8988T (cell line): ENCODE measurements at places on chromosomes 1 and 21.

DNA sequence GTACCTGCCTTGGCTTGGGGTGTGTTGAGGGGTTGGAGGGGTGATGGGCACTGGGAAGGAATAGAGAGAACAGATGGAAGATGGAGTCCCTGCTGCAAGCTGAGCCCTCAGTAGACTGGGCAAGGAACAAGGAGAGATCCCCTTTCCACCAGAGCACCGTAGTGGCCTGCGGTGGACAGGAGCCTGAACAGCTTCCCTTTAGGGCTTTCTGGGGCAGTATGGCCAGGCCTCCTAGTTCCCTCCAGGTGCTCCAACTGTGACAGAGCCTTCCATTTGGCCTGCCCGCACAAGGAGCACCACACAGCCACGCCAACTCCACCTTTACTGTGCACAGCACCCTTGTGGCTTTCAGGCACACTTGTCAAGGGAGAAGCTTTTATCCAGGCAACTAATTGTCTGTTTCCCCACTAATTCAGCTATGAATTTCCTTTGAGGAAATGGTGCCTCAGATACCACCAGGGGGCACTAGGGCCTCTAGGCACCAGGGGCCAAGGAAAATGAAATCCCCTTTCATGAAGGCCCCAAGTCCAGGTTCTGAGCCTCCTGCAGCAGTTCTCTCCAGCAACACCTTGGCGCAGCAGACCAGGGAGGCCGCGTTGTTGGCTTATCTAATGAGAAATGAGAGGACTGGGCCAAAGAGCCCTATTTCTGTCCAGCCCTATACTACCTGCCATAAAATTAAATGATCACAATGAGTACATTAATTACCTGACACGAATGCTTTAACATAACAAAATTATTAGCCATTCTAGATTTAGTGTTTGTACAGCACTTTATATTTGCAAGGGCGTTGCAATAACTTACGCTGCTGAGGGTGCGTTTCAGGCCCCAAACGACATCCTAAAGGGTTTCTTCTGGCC, 23.1 kb upstream of the ERI3 start:
- DNase-seq, result peak; percentile 30

DNA sequence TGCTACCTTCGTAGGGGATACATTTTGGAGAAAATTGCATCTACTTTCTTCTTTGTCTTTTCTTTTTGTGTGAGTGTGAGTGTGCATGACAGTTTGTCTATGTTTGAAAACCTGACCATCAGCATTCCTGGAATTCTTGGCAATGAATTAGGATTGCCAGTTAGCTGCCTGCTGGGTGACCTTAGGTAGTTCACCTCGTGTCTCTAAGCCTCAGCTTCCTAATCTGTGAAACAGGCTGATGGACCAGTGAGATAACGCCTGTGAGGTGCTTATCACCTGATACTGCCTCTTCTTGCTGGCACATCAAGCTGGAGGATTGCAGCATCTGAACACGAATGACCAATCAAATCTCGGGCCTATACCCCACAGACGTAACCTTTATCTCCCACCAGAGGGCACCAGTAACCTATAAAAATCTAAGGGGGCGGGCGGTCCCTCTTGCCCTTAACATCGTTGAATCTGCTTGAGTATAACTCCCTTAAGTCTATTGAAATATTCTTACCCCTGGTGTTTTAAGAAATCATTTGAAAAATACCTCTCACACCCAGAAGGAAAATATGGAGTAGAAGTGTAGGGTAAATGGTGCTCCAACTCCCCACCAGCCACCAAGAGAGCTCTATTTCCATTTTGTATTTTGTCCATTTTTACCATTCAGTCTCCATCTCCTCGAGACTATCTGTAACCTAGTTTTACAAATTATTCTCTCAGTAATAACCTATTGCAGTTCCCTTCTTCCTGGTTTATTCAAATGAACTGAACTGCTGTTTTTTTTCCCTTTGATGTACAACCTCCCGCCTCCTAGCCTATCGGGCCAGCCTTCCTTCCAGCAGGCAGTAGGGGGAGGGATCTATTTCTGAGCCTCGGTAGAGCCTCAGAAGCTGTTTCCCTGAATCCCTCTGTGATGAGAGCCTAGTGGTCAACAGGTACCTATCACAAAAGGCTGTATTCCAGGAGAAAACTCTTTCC, 49.7 kb downstream of the MDM4 start:
- peak; percentile 71 for DNase-seq

GRCh38 chr1:46041551-46041950, 90.9 kb downstream of the PIK3R3 start:
- no peak for DNase-seq

DNA sequence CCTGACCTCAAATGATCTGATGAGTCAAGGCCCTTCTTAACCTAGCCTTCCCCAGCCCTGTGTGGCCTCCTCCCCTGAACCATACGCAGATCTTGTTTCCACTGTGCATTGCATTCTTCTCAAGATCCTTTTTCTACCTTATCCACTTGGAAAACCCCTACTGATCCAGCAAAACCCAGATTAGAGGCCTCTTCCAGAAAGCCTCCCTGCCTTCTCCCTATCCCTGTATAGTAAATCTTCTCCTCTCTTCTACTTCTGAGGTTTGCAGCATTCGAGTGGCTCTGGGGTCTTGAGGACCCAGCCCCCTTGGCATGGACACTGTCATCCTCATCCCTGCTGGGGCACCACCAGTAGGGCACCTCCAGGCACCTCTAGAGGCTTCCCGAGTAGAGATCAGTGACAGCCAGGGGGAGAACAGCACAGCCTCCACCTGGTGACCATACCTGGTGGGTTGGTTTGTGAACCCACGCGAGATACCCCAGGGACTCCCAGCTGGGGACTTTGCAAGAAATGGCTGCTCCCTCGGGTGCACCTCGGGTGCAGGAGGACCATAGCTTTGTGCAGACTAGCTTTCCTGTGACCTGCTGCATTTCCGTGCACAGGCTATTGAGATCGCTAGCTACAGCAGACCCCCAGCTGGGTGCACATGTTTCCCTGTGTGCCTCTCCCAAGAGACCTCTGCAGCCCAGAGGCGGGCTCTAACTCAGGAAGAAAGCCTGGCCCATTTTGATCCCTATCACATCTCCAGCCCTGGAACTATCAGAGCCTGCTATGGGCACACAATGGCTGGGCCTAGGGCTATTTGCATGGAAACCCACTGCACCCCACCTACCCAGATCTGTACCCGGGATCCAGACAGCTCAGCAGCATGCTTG, 34.2 kb downstream of the MATN1 start:
- no peak for DNase-seq

DNA sequence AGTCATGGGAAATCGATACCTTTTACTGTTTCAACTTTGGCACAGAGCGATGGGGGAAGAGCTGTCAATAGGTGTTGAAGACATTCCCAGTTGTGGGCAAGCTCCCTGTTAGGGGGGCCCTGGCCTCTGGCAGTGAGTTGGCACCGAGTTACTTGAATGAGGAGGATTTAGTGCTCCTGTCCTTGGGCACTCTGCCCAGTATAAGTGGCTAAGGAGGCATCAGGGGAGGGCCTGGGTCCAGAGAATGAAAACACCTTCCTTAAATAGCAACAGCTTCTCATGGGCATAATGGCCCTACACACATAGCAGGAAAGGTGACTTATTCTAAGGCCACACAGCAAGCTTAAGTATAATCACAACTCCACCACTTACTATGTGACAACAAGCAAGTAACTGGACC, 664.4 kb downstream of the PTPRU start:
- DNase-seq, result no peak

GRCh38 chr1:113027007-113027406, 46.0 kb upstream of the LRIG2 start:
- DNase-seq, result no peak

DNA sequence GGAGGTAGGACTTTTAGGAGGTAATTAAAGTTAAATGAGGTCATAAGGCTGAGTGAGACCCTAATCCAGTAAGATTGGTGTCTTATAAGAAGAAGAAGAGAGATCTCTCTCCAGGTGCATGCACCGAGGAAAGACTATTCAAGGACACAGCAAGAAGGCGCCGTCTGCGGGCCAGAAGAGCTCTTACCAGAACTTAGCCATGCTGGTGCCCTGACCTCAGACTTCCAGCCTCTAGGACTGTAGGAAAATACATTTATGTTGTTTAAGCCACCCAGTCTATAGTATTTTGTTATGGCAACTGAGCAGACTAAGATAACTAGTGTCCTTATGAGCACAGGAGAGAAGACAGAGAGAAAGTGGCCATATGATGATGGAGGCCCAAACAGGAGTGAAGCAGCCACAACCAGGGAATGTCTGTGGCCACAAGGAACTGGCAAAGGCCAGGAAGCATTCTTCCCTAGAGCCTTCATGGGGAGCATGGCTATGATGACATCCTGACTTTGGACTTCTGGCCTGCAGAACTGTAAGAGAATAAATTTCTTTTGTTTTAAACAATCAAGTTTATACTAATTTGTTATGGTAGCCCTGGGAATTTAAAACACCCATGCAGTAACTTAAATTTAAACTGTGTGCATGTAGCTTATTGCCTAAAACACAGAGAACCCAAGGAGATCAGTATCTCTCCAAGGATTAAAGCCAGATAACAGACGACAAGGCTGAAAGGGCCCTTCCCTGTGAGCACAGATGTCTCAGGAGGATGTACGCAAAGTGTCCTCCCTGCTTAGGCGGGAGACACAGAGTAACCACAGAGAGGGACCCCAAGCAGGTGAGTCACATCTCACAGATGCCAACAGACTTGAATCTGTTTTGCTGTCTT, 9.9 kb upstream of the CD58 start:
- DNase-seq, result no peak

GRCh38 chr21:25396135-25396711, 211.1 kb downstream of the MRPL39 start:
- no peak for DNase-seq

DNA sequence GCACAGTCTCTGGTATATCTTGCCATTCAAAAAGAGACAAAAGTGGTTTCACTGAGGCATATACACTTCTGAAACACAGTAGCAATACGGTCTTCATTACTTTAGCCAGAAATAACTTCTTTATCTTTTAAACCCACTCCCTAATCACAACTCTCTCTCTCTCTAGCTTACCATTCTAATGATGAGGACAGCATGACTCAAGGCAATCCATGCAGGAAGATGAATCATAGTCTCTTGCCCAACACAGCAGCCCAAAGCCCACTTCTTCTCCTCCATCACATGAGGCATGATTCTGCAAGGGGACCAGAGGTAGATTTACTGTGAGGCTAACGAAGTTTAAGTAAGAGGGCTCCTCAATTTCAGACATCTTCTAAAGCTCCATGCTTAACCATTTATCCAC, 285.0 kb upstream of the NR5A2 start:
- peak; percentile 20 for DNase-seq

DNA sequence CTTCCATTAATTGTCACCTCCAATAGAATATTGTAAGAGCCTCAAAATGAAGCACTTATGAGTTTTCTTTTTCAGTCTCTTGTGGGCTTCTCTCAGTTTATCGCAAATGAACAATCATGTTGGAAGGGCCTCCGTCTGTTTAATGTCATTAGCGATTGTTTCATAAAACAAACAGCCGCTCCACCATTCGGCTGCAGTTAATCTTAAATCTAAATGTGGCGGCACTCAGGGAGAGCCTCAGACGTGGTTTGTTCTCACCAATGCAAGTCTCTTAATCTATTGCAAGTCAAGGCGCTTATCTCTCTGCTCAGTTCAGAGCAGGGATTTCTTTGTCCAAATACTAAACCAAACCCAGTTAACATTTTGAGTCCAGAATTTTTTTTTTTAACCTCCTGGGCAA, 34.9 kb upstream of the ESRRG start:
- DNase-seq, result no peak

DNA sequence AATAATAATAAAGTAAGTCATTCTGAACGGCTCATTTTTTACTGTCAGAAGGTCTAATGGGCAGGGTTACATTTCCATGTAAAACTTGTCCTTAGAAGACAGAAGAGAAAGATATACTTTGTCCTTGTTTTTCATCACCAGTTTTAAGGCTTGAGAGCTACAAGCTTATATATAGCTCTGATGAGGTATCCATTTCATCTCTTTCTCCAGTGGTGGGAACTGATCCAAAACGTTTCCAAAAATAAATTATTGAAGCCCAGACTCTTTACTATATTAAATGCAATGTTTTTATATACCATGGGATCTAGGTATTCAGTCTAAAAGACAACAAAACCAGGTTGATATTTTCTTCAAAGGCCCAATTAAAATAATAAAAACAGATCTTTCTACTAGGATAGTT, 8.7 kb downstream of the B3GALNT2 start:
- DNase-seq, result no peak

GRCh38 chr1:233569636-233570035, 44.3 kb upstream of the KCNK1 start:
- DNase-seq, result no peak

DNA sequence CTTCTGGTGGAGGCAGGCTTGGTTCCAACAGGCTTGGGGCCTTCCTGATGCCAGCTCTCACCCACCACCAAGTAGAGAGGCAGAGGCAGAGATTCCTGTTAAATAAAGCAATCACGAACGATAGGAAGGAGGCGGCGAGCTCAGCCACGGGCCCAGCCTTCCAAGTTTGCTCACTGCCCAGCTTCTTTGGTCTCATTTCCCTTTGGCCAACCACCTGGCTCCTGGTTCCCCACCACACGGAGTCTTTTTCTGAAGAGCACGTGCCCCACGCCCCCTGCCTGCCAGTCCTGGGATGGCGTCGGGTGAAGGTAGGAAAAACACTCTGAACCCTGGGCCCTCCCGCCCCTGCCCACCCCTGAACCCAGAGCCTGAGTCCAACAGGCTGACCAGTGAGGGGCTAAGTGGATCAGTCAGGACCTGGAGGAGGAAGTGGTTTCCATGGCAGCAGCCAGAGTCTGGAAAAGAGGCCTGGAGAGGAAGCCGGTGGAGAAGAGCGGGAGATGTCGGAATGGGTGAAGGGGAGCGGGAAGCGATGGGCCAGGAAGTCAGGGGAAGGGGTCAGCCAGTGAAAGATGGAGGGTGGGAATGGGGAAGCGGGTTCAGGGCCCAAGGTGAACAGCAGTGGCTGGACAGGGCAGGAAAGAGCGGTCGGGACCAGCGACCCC, 158.2 kb upstream of the KLHDC7A start:
- peak; percentile 48 for DNase-seq

DNA sequence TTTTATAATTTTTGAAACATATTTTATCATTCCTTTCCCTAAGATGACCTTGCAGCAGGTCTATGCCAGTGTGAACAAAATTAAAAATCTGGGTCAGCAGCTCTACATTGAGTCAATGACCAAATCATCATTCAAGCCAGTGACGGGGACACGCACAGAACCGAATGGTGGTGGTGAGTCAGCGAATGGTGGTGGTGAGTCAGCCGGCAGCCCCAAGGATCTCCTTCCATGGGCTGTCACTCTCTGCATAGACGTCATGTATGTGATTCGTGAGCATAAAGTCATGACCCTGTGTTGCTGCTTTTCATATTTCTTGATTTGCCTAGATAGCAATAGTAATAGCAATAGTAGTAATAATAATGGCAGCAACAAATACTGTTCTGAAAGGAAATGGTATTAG, 26.3 kb downstream of the PER3 start:
- DNase-seq, result peak; percentile 6

GRCh38 chr1:209107535-209107934, 476.0 kb upstream of the CAMK1G start:
- DNase-seq, result no peak

GRCh38 chr1:230639714-230640209, 2.5 kb upstream of the COG2 start:
- DNase-seq, result no peak

DNA sequence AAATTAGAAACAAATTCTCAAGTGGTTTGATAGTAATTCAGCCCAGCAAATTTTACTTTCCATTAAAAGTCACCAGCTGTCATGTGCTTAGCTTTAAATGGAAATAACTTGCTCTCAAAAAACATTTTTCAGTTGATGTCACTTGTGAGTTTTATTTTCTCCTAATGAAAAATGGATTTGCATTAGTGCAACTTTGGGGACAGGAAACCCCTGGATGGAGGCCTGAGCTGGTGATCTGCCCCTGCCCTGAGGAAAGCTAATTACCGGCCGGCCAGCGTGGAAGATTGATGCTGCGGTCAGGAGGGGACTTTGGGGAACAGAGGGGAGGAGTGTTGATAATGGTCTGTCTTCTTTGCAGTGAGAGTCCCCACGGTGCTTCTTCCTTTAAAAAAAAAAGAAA, 66.8 kb upstream of the ANGPTL1 start:
- no peak for DNase-seq
